Right forelimb (tissue), 1 donor: ENCODE measurements at places on chromosomes 13 and 19.

DNA sequence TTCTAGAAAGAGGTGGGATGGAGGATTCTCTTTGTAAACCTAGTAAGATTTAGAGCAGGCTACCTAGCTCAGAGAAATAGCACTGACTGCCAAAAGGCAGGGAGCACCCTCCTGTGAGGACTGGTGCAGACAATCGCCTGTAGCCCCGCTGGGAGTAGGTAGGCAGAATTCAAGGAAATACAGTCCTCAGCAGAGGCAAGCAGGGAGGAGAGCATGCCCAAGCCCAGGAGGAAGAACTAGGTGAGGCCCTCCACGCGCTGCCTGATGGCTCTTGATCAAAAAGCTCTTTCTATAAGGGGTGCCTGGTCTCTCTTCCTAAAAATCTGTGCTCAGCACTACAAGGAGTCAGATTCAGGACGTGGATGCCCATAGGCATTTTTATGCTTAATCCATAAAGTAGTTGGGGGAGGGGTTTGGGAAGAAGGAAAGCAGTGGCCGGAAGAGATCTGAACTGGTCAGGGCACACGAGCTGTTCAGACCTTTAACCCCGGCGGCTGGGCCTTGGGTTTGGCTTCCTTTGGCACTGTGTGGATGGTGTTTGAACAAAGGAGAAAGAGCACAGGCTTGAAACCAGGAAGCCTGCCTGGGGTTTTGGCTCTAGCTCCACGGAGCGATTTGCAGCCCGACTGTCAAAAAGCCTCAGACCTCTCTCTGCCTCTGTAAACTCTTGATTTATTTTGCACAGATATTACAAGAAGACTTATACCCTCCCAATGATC lies 320.6 kb downstream of the FOXO1 start:
- DNase-seq, result no peak

DNA sequence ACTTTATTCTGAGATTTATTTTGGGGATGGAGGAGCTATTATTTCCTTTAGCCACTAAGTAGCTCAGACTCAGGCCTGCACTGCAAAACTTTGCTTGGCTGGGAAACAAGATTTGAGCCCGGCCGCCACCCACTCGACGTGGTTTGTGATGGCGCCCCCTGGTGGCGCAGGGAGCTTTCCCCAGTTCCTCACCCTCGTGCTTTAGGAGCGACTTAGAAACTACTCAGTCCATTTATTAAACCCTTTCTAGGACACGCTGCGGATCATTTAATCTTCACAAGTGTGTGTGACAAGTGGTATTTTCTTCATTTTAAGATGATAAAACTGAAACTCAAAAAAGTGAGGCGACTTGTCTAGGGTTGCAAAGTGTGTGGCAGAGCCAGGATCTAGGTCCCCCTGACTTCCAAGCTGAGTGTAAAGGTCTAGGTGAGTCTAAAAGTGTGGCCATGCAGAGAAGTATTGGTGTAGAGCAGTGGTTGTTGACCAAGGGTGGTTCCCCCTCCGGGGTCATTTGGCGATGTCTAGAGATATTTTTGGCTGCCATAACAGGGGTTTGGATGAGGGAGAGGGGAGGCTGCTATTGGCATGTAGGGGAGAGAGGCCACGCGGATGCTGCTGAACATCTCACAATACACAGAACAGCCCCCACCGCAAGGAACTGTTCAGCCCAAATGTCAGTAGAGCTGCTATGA lies 2.2 kb downstream of the CXCL17 start:
- DNase-seq, result peak; percentile 69

DNA sequence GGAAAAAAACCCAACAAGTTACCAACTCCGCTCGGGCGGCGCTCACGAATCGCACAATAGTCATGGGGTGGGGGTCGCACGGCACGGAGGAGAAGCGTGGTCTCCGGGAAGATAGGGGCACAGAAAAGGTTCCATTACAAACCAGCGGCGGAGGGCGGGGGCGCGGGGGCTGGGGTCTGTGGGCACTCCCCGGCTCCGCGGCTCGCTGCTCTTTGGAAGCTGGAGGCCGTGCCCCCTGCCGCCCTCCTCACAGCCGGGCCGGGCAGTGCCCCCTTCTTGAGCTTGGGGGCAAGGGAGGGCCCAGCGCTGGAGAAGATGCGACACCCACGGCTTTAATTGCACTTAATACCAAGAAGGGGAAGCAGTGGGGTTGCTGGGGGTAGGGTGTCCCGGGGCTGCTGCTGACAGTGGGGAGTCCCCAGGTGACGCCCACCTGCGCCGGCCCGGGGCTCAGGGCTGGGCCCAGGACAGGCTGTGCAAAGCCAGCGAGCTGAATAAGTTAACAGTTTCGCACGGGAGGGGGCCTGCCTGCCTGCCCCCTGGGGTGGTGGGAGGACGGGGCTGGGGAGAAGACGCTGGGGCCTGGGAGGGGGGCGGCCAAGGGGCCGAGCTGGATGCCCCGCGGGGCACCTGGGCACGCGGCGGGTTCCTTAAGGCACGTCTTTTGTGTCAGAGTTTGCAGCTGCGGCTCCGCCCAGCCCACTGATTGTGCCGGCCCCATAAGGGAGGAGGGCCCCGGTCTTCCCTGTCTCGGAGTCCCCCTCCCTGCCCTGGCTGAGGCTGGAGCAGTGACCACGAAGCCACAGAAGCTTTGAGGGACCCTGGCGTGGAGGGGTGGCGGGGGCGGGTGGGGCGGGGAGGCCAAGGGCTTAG lies 9.8 kb downstream of the DCAF15 start:
- peak; percentile 75 for DNase-seq

DNA sequence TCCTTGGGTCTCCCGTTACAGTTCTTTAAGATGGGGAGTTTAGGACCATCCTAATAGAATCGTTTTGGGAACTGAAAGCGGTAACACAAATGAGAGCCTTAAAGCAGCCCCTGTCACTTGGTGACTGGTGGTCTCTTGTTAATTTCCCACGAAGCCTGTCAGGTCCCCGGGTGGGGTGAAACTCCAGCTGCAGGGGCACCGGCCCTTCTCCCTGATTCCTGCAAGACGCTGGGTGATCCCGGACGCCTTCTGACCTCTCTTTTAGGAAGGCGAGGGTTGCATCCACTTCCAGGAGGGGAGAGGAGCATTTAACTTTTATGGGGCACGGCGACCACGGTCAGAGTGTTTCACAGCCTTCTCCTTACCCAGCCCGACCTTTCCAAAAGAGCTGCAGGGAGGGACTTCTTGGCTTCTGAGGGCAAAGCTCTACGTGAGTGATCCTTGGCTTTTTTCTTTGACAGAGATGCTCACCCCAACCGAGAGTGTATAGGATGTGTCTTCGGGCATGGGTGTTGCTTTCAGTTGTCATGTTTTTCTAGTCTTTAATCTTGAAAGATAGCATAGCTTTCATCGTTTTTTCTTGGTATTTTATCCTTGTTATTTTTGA lies 688 bp downstream of the ZNF225 start:
- DNase-seq, result no peak

- no peak for DNase-seq
Observed at GRCh38 chr19:16233836-16234551, 36.3 kb downstream of the AP1M1 start.

DNA sequence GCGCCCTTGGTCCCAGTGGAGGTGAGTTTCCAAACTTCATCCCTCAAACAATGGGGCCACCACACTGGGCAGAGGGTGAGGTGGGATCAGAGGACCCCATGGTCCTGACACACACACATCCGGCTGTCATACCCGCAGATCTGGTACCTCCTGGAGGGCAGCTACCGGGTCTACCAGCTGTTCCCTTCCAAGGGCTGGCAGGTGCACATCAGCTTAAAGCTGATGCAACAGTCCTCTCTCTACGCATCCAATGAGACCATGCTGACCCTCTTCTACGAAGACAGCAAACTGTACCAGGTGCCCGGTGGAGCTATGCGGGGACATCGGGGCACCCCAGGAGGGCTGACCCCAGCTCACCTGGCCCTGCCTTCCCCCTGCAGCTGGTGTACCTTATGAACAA lies 14.0 kb upstream of the PSMD8 start:
- DNase-seq, result no peak

GRCh38 chr19:33622505-33622808 lies 704 bp downstream of the CHST8 start:
- no peak for DNase-seq

- DNase-seq, result no peak
Observed at GRCh38 chr13:28047757-28048388, 52.5 kb downstream of the FLT3 start.

DNA sequence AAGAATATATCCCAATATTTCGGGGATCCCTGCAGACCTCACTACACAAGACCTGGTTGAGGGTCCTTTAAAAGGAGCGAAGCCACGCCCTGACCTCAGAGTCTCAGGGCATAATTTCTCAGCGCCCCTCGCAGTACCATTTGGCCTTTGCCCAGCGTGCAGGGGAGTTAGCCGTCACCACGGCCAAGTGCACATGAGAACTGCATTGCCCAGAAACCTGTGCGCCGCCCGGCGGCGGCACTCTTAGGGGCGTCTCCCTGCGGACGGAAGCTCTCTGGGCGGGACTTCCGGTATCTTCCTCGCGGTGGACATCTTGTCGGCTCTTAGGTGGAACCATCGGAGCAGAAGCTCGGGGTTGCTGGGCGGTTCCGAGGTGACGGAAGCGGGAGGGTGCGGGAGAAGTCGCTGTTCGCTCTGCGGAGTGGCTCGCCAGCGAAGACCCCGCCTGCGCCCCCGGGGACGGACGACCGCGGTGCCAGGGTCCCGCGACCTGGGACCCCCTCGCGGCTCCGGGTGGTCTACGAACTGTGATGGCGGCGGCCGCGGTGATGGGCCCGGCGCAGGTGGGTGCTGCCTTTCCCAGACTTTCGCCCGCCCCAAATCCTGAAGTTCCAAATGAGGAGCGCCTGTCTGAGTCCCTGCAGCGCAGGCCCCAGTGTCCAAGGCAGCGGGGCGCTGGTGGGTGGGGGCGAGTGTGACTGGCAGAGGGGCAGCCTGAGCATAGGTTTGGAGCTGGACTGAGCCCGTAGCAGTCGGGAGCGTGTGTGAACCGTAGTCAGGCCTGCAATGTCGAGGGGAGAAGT lies at the start of gene ZNF134:
Gene ZNF134, plus strand, starts transcription at position 302 of the 803 bp plus-strand sequence. CDS start 5,227 bp downstream, outside the sequence.
- peak; percentile 92 for DNase-seq

- DNase-seq, result no peak
Observed at GRCh38 chr13:82739881-82740280, 1142.4 kb downstream of the SLITRK1 start.

GRCh38 chr19:1624458-1624857 lies 19.2 kb upstream of the UQCR11 start:
- peak; percentile 57 for DNase-seq

GRCh38 chr13:95624020-95624419 lies 20.5 kb downstream of the DZIP1 start:
- no peak for DNase-seq

GRCh38 chr13:23680845-23681669 lies 110.8 kb downstream of the TNFRSF19 start:
- DNase-seq, result no peak

DNA sequence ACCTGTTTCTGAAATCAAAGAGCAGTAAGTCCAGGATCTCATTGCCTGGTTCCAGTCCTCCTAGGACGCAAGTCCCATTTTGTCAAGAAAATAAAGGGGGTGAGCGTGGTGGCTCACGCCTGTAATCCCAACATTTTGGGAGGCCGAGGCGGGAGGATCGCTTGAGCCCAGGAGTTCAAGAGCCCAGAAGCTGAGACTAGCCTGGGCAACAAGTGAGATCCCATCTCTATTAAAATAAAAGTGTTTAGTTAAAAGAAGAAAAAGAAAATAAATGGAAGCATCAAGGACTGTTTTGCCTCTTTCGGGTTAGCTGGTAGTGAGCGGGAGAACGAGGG lies 344 bp upstream of the HAUS5 start:
- DNase-seq, result no peak

DNA sequence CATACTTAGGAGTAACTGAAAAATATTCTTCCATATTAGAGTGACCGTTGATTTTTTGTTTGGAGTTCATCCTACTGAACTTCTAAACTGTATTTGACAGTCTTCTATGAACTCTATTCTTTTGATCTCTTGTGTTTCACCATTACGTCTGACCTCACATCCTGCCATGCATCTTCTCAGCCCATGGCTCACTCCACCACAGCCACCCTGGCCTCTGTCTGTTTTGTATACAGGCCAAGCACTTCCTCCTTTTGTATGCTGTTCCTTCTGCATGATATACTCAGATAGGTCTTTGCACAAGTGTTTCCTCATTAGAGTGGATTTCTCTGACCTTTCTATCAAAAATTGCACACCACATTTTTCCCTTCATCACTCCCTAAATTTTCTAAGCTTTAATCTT lies 119.9 kb downstream of the MAB21L1 start:
- no peak for DNase-seq

DNA sequence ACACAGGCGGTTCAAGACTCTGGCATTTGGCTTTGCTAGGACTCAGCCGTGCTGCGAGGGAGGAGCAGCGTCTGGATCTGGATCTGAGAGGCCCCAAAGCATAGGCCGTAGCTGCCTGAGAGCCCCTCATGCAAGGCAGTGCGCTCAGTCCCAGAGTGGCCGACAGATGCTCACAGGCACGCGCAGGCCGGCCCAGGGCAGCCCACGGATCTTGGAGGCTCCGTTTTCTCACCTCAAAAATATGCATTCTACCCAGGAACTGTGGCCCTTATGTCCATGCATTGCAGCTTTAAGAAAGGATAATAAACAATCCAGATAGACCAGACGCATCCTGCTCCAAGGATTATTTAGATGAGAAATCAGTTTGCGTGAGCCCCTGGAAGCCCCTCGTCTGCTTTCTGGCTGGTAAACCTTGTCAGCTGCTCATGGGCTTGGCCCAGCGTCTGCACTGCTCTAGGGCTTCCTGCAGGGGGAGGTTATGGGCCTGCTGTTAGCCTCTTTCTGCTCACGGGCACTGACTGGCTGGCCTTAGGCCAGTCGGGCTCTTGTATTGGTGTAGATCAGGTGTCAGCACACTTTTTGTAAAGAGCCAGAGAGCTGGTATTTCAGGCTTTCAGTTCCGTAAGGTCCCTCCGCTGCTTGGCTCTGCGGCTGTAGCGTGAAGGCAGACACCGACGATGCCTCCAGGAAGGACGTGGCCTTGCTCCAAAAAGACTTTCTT lies 24.2 kb downstream of the TEX29 start:
- peak; percentile 56 for DNase-seq

GRCh38 chr19:23512151-23512925 lies 117.1 kb upstream of the ZNF91 start:
- DNase-seq, result no peak

DNA sequence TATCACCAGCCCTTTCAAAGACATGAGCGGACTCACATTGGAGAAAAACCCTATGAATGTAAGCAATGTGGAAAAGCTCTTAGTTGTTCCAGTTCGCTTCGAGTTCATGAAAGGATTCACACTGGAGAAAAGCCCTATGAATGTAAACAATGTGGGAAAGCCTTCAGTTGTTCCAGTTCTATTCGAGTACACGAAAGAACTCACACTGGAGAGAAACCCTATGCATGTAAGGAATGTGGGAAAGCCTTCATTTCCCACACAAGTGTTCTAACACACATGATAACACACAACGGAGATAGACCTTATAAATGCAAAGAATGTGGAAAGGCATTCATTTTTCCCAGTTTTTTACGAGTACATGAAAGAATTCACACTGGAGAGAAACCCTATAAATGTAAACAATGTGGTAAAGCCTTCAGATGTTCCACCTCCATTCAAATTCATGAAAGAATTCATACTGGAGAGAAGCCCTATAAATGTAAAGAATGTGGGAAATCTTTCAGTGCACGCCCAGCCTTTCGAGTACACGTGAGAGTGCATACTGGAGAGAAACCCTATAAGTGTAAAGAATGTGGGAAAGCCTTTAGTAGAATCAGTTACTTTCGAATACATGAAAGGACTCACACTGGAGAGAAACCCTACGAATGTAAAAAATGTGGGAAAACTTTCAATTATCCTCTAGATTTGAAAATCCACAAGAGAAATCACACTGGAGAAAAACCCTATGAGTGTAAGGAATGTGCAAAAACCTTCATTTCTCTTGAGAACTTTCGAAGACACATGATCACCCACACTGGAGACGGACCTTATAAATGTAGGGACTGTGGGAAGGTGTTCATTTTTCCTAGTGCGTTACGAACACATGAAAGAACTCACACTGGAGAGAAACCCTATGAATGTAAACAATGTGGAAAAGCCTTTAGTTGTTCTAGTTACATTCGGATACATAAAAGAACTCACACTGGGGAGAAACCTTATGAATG lies 17.6 kb downstream of the ZNF791 start:
- no peak for DNase-seq
